ENCODE measurements at places on chromosomes 12 and 14.

GRCh38 chr14:101624536-101624935 is 63.2 kb downstream of the DIO3 start:
- no peak for DNase-seq

DNA sequence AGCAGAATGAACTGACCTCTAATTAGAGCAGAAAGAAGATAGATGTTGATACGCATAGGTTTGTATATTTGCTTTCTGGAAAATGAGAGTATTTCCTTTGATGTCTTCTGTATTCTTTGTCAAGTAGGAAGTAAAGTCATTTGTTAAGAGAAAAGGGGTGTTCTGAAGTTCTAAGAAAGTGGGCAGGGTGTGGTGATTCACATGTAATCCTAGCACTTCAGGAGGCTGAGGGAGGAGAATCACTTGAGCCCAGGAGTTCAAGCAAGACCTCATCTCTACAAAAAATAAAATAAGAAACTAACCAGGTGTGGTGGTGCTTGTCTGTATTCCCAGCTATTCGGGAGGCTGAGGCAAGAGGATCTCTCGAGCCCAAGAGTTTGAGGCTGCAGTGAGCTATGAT is 2.8 kb downstream of the RHNO1 start:
- DNase-seq, result no peak

GRCh38 chr14:101727611-101728366 is 33.7 kb upstream of the PPP2R5C start:
- DNase-seq, result no peak

GRCh38 chr12:106386813-106387535 is 29.4 kb downstream of the POLR3B start:
- no peak for DNase-seq

DNA sequence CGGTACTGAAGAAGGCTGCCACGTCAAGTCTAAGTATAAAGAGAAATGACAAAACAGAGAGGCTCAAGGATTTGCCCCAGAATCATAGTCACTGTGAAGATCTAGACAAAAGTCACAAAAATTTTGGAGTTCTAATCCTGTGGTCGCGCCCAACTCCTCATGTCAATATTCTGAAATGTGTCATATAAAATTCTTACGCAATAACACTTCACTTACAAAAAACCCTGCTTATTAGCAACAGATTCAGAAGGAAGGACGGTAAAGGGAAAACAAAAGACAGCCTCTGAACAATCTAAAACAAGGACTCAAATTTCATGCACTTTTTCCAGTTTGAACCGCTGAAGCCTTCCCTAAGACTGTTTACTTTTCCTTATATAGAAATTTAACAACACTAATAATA is 94.7 kb downstream of the TSPAN8 start:
- DNase-seq, result no peak

GRCh38 chr12:102167821-102168604 is 29.6 kb downstream of the PMCH start:
- no peak for DNase-seq

DNA sequence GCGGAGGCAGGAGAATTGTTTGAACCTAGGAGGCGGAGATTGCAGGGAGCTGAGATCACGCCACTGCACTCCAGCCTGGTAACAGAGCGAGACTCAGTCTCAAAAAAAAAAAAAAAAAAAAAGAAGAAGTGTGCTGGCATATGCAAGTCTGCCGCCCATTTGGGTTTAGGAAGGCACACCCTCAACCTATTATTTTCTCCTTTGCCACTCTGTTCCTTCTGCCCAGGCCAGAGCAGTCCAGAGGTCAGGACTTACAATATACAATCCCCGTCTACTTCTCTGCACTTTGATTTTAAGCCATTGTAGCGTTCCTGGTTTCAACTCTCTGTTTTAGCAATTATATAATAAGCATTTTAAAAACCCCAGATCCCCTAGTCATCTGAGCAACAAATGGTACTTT is 39.8 kb downstream of the CATSPERB start:
- DNase-seq, result no peak

GRCh38 chr12:45648070-45648469 is 81.4 kb upstream of the ARID2 start:
- no peak for DNase-seq

DNA sequence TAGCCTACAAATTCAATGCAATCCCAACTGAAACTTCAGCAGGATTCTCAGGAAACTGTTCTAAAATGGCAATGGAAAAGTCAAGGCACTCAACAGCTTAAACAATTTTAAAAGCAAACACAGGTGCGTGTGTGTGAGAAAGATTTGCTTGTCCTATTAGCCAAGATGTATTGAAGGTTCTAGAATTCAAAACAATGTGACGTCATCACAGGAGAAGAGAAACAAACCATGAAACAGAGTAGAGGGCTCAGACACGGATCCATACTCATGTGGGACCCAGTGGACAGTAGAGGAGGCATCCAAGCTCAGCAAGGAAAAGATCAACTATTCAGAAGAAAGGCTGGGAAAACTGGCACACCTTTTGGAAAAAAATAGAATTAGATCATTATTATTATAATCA is 152.8 kb upstream of the DHRS4 start:
- DNase-seq, result no peak

- DNase-seq, result no peak
Observed at GRCh38 chr14:77485256-77485655, 13.4 kb downstream of the ISM2 start.

DNA sequence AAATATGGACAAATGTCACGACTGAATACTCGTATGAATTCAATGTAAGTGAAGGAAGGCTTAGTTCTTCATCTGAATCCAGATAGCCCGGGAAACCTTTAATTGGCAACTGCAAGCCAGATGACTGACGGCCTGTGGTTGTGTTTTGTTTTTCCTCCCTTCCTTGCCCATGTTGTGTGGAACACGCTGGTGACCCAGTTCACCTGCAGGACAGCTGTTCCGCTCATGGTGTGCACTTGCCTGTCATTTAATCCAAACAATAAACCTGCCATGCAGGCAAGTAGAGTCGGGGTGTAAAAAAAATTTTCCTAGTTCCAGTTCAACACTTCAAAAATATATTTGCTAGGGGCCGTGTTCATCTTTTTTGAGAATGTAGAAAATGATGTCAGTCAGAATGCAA is 88.0 kb downstream of the TMEM132D start:
- DNase-seq, result no peak

DNA sequence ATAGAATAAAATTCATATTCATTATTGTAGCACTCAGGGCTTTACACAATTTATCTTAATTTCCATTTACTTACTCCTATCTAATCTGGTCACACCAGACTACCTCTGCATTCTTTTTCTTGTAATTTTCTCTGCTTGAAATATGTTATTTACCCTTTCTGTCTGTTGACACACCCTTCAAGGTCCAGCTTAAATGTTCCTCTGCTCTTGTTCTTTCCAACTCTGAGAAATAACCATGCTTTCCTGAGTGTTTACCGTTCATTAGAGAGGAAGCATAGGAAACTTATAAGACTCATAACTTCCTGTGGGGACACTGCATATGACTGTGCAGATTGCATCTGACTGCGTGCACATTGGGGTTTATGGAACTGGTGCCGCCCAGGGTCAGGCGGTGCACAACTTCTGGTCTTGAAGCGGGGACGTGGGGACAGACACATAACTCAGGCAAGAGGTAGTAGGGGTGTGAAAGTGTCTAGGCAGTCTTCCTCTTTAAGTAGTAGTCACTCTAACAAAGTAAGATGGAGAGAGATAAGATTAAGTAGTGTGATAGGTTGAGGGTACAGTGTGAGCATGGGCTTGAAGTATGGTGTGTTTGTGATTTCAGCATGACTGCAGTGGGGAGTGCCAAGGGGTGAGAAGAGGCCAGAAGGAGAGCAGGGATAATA is 42.6 kb upstream of the FOXJ2 start:
- peak; percentile 36 for DNase-seq

DNA sequence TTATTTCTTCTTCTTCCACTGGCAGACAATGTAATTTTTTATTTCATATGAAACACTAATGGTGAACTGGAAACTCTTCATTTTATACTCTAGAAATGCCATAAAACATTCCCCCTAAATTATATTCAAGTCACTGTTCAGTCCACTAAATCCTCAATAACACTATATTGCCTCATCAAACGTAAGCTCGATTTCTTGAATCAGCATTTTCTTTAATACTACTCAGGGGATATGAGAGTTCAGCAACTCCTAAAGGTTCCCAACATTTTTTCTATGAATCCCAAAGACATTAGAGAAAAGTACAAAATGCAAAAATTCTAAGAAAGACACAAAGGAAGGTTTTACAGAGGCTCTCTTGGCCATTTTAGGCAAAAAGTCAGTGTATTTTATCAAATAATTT is 59.3 kb downstream of the PRICKLE1 start:
- DNase-seq, result no peak

GRCh38 chr14:65433157-65433556 is 20.6 kb downstream of the FUT8 start:
- no peak for DNase-seq

DNA sequence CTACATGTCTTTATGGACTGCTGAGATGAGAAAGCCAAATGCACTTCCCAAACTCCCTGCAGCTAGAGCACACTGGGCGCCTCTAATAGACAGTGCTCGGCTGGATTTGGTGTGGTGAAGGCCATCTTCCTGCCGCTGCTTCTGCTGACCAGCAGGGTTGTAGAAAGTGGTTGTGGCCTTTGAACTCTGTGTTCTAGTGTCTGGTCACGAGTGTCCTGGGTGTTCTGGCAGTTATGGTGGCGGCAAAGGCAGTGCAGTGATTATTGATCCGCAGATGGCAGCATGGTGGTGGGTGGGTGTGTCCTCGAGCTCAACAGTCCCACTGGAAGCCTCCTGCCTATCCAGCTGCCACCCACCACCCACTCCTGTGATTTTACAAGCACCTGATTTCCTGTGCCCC is 43.4 kb downstream of the SMIM41 start:
- no peak for DNase-seq

- no peak for DNase-seq
Observed at GRCh38 chr12:11839091-11839641, 189.7 kb downstream of the ETV6 start.

DNA sequence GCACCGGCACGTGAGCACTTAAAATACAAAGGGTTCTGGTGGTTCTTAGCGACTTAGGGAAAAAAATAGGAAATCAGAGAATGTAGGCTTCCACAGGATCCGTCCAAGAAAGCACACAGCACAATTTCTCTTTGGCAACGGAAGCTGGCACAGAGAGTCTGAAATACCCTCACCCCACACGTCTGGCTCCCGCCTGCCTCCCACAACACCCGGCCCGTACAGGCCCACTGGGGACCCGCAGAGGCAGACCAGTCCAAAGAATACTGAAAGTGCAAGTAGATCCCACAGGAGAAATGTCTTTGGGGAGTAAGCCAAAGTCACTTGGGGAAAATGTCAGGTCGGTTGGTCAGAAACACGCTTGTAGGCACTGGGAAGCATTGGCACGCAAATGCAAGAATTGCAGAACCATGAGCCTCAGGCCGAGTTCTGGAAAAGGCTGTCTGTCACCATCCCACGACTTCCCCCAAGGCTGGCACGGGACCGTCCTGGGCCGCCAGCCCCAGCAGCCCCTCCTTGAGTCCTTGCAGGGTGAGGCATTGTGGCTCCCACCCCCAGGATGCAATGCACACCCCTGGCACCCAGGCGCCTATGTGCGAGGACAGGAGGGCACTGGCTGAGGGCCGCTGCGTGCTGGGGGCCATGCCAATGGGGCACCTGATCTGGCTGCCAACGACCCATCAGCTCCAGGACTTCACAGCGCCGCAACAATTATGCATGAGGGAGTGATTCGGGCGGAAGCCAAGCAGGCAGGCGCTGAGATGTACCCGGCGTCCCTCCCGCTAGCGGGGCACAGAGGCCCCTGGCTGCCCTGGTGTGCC is 29.7 kb downstream of the CHGA start:
- no peak for DNase-seq

GRCh38 chr12:42607584-42608058 is 18.1 kb upstream of the PRICKLE1 start:
- no peak for DNase-seq

DNA sequence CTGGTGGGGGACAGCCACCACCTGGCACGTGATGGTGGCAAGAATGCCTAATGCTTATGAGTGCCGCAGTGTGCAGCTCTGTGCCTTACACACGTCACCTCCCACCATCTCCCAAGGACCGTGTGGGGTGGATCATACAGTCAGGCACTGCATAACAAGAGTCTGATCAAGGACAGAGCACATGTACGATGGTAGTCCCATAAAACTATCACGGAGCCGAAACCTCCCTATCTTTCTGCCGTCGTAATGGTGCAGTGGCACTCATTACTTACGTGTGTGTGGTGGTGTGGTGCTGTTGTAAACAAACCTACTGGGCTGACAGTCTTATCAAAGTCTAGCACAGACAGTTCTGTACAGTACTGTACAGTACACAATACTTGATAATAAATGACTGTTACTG is 89.3 kb downstream of the CACNA1C start:
- no peak for DNase-seq

GRCh38 chr12:65681226-65681625 is 143.1 kb upstream of the HMGA2 start:
- no peak for DNase-seq

DNA sequence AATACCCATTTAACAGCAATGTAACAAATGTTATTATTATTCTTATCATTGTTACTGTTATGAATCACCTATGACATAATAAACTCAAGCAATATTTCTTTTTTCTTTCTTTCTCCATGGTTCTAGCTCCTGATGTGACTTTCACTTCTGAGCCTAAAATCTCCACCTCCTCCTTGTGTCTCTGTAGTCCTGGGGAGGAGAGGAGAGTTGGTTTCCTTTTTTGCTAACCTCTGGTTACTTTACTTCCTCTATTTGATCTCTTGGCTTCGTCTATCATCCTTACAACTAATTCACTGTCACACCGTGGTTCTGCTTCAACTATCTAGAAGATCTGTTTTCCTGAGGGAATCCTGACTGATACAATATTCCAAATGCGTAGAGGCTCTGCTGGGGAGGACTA is 456.6 kb downstream of the VRK1 start:
- no peak for DNase-seq

DNA sequence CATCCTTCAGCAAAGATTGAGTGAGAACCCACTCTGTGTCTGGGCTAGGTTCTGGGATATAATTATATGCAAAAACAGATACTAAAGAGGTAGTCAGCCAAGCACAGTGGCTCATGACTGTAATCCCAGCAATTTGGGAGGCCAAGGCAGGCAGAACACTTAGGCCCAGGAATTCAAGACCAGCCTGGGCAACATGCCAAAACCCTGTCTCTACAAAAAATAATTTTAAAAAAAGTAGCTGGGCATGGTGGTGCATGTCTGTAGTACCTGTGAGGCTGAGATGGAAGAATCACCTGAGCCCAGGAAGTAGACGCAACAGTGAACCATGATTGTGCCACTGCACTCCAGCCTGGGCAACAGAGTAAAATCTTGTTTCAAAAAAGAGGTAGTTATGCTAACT is 237.5 kb upstream of the HMGA2 start:
- no peak for DNase-seq
